Esophagus muscularis mucosa (tissue), 4 donors: ENCODE measurements at places on chromosomes 1 and 21. TPM values are rescaled to one million over a fixed set of nuclear protein-coding genes. Genes with fewer than 3 reads are reported as not detected.

DNA sequence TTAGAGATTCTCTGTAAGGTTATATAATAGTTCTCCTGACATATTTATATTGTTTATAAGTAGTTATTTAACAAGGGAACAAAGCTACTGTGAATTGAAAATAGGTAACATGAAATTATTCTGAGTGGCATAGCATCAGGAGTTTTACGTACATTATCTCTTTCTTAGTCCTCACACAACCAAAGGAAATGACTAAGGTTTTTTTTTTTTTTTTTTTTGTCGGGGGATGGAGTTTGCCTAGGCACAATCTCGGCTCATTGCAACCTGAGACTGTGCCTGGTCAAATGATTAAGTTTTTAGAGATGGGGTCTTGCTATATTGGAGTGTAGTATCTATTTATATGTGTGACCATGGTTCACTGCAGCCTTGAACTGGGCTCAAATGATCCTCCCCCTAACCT, 24.9 kb downstream of the TMED5 start:
- H3K27ac ChIP-seq = no peak overlapping the region
- no peaks in the 10 kb centered on the region for H3K4me1 ChIP-seq
- H3K27me3 ChIP-seq = no peaks in the 10 kb centered on the region
- peaks cover 22% of the 10 kb centered on the region for H3K36me3 ChIP-seq

GRCh38 chr21:42988236-42988965, 14.0 kb downstream of the PKNOX1 start:
- H3K36me3 ChIP-seq = no peaks in the 10 kb centered on the region
- H3K4me3 ChIP-seq = no peak overlapping the region
- H3K27ac ChIP-seq = no peak overlapping the region
- no peak for DNase-seq
- H3K27me3 ChIP-seq = no peaks in the 10 kb centered on the region

- H3K36me3 ChIP-seq = no peaks in the 10 kb centered on the region
- peaks cover 63% of the 10 kb centered on the region for H3K4me1 ChIP-seq
- peak overlapping the region; percentile 86 for H3K27ac ChIP-seq
- peak overlapping the region; percentile 75 for H3K4me3 ChIP-seq
- no peak for DNase-seq
- H3K27me3 ChIP-seq = no peaks in the 10 kb centered on the region
Observed at GRCh38 chr1:78045563-78045925, 222 bp upstream of the GIPC2 start.

GRCh38 chr1:196255762-196256161, 352.5 kb downstream of the KCNT2 start:
- no peaks in the 10 kb centered on the region for H3K4me1 ChIP-seq
- H3K27me3 ChIP-seq = no peaks in the 10 kb centered on the region
- no peak for DNase-seq
- no peaks in the 10 kb centered on the region for H3K36me3 ChIP-seq
- no peak overlapping the region for H3K4me3 ChIP-seq
- no peak overlapping the region for H3K27ac ChIP-seq

- no peaks in the 10 kb centered on the region for H3K36me3 ChIP-seq
- no peaks in the 10 kb centered on the region for H3K27me3 ChIP-seq
- H3K4me1 ChIP-seq = no peaks in the 10 kb centered on the region
- no peak overlapping the region for H3K4me3 ChIP-seq
- DNase-seq = no peak
Observed at GRCh38 chr1:224922404-224923164, 6.9 kb upstream of the DNAH14 start.

GRCh38 chr1:151371370-151372057, 991 bp downstream of the SELENBP1 start:
- H3K36me3 ChIP-seq = peaks cover 3% of the 10 kb centered on the region
- peak overlapping the region; percentile 50 for H3K4me3 ChIP-seq
- H3K27me3 ChIP-seq = no peaks in the 10 kb centered on the region
- no peak for DNase-seq
- peak overlapping the region; percentile 77 for H3K27ac ChIP-seq
- peaks cover 59% of the 10 kb centered on the region for H3K4me1 ChIP-seq

GRCh38 chr1:224054012-224054411, 59.9 kb upstream of the FBXO28 start:
- no peaks in the 10 kb centered on the region for H3K27me3 ChIP-seq
- no peaks in the 10 kb centered on the region for H3K36me3 ChIP-seq
- H3K4me1 ChIP-seq = no peaks in the 10 kb centered on the region
- H3K27ac ChIP-seq = no peak overlapping the region
- H3K4me3 ChIP-seq = no peak overlapping the region
- no peak for DNase-seq

CD5L gene
- not detected for total RNA-seq

LMX1A gene
- 0.32 TPM for total RNA-seq

KIAA0040 gene
- 37.0 TPM for total RNA-seq

RAVER2 gene
- total RNA-seq = 30.2 TPM
